ENCODE measurements at places on chromosomes 2 and 18.

DNA sequence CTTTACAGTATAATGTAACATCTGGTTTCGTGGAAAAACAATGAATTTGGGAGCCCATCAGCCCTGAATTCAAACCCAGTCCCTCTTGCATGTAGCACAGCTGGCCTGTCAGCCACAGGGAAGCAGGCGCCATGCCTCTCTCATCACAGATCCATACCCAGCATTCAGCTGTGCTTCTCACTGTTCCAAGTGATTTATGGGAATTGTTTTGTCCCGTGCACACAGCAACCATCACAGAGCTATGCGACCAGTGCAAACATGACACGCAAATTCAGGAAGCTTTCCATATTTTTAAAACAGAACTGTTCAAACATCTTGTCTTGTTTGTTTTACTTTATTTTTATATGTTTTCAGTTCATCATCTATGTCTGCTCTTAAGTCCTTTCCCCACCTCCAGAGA is 496.1 kb downstream of the EIPR1 start:
- no peak for DNase-seq

- no peak for DNase-seq
Measured at GRCh38 chr2:46846536-46846935, 69.1 kb downstream of the MCFD2 start.

GRCh38 chr18:24860978-24861680 is 400.7 kb downstream of the HRH4 start:
- no peak for DNase-seq

- DNase-seq, result no peak
Measured at GRCh38 chr2:27956888-27957287, 66.4 kb downstream of the BABAM2 start.

- no peak for DNase-seq
Measured at GRCh38 chr2:31268344-31268743, 34.4 kb downstream of the EHD3 start.

Data from stimulated activated CD4-positive, alpha-beta T cell treated with anti-CD3 and anti-CD28 coated beads, Interleukin-2, amount 100 ng/mL, for 4 hours (primary cell).